ENCODE measurements at places on chromosomes 11 and 22.

DNA sequence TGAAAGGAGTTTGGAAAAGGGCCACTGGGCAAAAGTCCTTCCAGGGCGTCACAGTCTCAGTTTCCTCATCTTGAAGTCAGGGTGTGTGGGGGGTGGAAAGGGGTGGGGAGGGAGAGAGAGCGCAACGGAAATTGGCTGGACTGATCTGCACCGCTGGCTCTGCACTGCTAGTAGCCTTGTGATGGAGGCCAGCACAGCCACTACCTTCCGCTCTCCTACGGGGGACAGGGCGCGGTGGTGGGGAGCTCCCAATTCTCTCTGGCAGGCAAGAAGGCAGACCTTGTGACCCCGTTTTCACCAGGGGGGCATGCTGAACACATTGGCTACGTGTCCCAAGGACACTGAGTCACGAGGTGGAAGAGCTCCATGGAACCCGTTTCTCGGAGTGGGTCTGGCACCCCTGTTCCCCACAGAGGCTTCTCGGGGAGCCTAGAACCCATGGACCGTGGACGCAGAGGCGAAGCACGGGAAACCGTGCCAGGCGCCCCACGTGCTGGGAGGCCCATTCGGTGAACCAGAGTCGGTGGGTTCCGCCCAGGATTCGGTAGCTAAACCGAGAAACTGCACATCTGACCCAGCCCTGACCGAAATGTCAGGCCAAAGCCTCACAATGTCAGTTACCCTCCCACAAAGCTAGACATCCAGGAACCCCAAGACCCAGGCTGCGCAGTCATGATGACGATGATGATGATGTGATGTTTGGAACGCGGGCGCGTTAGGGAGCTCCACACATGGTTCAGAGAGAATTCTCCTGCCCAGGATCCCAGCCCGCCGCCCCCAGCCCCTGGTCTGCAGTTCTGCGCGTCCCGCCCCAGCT is 28.3 kb upstream of the WNT11 start:
- peak; percentile 66 for DNase-seq

DNA sequence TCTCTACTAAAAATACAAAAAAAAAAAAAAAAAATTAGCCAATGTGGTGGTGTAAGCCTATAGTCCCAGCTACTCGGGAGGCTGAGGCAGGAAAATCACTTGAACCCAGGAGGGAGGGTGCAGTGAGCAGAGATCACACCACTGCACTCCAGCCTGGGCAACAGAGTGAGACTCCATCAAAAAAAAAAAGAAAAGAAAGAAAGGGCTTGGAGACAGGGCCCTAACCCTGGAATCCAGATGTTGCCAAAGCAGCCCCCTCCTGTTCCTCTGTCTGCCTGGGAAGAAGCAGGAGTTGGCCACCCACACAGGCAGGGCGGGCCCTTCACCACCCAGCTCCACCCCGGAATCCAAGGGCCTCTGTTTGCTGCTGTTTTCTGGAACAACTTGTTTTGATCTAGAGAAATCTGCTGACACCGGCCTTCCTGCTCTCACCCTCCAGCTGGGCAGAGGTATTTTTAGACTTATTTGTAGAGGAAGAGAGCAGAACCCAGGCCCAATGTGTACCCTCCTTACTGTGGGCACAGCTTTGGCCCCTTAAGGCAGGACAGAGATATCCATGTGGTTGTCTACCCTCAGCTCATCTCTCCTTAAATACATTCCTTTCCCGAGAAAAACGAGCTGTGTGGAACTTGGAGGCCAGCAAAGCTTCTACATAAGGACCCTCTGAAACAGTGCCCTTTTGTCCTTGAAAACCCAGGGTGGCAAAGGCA is 2.7 kb upstream of the NEAT1 start:
- DNase-seq: no peak

DNA sequence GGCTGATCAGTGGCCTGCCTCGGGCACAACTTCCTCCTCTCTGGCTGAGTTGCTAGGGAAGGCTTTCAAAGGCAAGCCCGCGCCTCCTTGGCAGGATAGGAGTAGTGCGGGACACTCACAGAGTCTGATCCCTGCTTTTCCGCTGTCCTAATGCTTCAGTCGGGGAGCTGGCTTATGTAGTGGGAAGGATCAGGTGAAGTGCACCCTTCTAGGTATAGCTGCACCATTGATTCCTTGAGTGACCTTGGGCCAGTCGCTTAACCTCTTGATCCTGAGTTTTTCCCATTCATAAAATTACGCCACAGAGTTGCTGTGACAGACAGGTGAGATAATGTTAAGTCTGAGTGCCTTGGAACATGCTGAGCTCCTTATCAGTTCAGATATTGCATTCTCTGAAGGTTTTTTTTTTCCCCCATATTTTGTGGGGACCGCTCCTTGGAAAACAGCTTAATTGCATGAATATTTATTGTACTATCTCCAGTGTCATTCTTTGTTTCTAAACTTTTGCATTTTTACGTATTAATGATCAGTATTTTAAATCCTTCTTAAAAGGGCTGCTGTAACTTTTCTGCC is 961 bp downstream of the IPO7 start:
- no peak for DNase-seq

DNA sequence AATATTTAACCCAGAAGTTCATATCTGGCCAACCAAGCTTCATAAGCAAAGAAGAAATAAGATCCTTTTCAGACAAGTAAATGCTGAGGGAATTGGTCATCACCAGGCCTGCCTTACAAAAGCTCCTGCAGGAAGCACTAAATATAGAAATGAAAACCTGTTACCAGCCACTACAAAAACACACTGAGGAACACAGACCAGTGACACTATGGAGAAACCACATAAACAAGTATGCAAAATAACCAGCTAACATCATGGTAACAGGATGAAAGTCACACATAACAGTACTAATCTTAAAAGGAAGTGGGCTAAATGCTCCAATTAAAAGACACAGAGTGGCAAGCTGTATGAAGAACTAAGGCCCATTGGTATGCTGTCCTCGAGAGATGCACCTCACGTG is 311.4 kb downstream of the DYNC2H1 start:
- no peak for DNase-seq

DNA sequence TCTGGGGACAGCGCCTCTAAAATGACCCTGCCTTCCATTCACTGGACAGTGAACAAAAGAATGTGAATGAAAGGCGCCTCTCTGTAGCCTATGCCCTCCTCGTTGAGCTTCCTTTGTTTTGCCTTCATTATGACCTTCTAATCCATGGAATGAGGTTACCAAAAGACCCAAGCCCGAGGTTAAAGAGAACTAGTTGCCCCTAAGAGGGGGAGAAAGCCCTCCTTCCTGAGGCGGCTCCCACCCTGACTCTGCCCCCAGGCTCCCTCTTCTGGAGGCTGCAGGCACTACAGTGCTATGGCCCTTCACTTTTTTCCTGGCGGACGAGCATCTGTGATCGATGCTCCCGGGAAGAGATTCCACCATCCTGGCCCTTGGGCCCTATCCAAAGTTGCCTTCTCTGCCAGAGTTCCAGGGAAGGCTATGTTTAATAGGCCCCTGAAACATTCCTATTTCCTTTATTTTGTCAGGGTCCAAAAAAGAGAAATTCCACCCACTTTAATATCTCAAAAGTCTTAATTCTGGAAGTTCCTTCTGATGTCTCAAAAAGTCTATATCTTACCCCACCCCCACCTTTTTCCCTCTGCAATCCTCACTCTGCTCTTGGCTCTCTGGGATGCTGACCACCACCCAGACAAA is 147.3 kb downstream of the FEZ1 start:
- peak; percentile 73 for DNase-seq

GRCh38 chr22:19886605-19887255 is 32.1 kb upstream of the GNB1L start:
- DNase-seq: no peak

DNA sequence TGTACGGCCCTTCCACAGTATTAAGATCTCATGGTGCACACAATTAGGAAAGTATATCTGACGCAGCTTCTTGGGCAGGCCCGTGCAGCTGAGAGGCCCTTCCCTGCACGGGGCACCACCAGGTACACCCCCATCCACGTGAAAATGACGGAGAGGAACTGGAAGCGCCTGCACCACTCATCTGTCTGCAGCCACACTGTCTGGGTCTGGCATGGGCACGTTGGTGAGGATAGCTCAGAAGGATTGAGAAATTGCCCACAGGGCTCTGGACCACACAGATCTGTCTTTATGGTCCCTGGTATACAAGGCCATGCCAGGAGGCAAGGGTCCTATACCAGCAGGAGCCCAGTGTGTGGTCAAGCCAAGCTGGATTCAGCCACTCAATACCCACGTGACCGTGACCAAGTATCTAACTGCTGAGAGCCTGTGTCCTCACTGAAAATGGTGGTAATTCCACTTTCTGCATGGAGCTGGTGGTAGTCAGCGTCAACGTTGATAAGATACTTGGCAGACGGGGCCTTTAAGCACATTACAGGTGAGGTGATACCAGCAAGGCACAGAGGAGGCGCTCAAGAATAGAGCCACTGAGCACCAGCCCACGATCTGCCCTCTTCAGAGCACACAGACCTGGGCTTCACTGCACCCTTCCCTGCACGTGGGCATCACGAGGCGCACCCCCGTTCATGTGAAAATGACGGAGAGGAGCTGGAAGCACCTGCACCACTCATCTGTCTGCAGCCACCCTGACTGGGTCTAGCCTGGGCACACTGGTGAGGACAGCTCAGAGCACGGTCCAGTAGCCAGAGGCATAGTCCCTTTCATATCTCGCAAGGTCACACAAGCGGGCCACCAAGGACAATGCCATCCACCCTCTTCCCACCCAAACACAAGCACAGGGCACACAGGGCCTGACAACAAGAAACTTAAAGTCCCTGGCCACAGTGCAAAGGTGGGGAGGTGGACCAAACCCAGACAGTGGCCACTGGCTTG is 28.4 kb downstream of the SHANK2 start:
- DNase-seq: no peak

GRCh38 chr22:25402160-25402500 is 162.3 kb upstream of the GRK3 start:
- peak; percentile 71 for DNase-seq

DNA sequence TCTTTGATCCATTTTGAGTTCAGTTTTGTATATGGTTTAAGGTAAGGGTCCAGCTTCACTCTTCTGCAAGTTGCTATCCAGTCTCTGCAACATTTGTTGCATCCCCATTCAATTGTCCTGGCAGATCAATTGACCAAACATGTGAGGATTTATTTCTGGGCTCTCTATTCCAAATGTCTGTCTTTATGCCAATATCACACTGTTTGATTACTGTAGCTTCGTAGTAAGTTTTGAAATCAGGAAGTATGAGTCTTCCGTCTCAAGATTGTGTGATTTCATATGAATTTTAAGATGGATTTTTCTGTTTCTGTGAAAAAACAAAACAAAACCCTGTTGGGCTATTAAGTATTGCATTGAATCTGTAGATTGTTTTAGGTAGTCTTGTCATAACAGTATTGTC is 17.0 kb downstream of the APLP2 start:
- no peak for DNase-seq

DNA sequence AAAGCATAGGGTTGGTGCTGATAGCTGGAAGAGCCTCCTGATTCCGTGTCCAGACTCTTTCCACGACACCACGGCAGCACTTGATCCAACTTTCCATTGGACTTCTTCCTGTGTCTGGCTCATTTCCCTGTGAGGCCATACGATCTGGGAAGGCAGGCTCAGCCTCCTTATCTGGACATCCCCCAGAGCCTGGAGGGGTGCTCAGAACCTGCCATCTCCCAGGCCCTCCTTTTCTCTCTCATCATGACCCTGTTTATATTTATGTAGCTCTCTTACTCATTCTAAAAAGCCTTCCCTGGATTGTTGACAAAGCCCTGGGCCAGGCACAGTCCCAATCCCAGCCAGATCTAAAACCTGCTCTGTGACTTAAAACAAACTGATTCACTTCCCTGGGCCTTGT is 7.8 kb upstream of the BCL9L start:
- no peak for DNase-seq

DNA sequence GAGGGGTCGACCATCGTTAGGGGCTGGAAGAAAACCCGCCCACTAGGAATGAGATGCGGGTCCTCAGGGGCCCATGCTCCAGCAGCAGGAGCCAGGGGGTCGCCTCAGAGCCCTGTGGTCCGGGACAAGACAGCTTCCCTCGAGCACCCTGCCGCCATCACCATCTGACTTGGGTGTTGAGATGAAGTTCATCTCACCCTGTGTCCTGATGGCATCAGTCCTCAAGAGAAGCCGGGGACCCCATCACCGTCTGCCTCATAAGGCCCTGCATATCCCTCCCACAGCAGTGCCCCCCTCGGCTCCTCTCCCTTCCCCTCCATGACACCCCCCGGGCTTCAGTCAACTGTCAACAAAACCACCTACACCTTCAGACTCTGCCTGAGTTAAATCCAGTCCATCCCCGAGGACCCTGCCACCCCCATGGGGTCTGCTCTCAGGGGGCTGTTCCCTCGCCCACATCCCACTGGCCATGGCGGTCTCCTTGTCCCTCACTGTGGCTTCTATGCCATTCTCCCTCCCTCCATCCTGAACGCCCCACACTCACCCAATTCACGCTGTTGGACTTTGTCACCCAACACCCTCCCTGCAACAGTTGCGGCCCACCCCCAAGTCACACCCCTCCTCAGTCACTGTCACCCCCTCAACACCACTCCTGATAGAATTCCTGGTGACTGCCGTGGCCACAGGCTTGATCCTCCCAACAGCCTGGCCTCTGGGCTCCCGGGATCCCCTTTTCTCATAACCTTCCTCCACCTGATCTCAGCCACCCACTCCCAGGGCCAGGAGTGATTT is 87.7 kb upstream of the RTL6 start:
- no peak for DNase-seq

- DNase-seq: no peak
Measured at GRCh38 chr11:70883973-70884623, 368.3 kb downstream of the SHANK2 start.

DNA sequence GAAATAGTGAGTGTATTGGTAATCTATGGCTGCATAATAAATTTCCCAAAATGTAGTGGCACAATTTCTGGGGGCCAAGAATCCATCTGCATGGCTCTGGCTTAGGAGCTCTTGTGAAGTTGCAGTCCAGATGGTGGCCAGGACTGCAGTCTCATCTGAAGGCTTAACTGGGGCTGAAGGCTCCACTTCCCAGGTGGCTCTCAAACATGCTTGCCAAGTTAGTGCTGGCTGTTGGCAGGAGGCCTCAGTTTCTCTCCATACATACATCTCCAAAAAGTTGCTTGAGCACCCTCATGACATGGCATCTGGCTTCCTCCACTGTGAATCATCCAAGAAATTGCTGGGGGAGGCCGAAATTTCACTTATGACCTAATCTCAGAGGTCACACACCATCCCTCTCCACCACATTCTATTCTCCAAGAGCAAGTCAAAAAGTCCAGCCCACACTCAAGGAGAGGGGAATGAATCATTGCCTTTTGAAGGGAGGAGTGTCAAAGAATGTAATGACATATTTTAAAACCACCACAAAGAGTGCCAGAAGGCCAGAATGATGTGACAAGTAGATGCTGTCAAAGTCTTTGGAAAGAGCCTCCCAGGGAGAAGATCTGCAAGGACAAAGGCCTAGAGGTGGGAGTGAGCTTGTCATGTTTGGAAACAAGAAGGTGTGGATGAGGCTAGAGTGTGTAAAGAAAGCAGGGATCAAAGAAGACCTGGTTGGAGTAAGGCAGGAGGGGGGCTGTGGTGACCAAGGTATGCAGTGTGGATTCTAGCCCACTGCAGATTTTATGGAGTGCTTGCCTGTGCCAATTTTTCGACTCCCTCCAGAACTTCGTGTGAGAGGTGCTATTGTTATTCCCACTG is 566.2 kb downstream of the MIAT start:
- DNase-seq: no peak
